GOT3 (cell line): ENCODE measurements at places on chromosomes 12 and 14.

DNA sequence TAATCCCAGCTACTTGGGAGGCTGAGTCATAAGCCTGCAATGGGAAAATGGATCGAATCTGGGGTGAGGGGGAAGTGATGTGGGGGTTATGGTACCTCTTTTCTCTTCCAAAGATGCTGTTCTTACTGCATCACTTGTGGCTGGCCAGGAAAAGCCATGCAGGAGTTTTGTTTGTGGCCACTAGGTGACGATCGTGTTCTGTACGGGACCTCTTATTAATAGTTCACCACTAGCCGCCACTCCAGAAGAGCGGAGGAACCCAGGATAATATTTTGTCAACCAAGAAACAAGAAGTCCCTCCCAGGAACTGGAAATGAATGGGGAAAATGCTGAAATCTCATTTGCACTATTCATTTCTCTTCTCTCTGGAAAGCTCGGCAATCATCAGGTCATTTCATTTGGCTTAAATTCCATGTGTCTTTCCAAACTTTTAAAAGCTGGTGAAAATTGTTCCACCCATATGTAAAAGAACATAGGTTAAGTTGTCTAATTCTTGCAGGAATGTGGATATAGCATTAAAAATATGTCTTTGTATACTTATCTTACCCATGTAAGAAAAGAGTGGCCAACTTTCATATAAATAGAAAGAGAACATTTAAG is 8.9 kb downstream of the GPR65 start:
- peak; percentile 3 for DNase-seq

DNA sequence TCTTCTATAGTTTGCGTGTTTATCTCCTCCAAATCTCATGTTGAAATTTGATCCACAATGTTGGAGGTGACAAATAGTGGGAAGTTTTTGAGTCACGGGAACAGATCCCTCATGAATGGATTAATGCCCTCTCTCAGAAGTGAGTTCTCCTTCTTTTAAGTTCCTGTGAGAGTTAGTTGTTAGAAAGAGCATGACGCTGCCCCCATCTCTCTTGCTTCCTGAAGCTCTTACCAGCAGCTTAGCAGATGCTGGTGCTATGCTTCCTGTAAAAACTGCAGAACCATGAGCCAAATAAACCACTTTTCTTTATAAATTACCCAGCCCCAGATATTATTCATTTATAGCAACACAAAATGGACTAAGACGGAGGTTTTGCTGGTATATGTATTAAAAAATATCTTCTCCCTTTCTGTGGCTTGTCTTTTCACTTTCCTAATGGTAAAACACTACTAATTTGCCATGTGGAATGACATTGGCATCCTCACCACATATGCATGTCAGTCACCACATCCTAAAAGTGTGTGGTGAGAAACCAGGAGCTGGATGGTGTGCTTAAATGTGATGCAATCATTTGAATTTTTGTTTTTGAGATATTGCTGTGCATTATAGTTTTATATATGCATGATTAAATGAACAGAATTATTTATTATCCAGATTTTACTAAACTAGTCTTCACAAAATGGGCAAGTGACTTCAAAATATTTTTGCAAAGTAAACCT is 449.3 kb downstream of the ADAMTS20 start:
- DNase-seq = no peak

DNA sequence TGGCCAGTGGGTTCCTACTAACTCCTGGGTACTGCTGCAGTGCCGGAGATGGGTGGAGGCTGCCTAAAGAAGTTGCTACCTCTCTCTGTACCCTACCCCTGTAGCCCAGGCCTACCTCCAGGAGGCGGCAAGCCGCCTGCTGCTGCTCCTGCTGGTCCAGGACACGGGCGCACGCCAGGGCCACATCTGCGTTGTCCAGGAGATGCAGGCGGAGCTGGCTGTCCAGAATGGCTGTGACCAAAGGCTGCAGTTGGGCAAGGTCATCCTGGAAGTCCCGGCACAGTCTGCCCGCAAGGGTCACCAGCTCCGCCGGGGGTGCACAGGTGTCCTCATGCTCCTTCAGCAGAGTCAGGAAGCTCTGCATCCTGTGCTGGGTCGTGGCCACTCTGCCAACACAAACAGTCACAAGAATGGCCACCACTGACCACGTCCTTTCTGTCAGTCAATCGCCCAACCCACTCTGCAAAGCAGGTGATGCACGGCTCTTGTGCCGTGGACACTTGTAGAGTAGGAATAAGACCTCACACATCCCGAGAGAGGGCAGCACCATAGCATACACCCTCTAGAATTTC is 1.6 kb downstream of the ANHX start:
- DNase-seq = no peak

DNA sequence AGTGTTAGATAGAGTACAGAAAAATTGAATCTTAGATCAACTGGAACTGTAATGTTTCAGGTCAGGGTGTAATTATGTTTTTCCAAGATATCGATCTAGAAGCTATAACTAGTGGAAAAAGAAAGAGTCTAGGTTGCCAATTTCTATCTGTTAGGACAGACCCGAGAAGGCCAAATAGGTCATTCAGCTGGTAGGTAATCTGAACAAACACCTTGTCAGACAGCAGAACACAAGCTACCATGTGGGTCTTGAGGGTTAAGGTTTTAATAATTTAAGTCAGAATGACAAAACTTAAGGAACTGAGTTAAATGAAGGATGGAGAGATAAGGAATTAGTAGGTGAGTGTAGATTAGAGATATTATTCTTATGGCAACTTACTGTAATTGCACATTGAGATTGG is 44.9 kb upstream of the KCNMB4 start:
- DNase-seq = no peak

GRCh38 chr12:10184261-10184843 is 5.5 kb downstream of the TMEM52B start:
- no peak for DNase-seq

- DNase-seq = no peak
These were observed 2.2 kb downstream of the L3HYPDH start for GRCh38 chr14:59481871-59482540.
